ENCODE measurements at places on chromosomes 6 and 20.

DNA sequence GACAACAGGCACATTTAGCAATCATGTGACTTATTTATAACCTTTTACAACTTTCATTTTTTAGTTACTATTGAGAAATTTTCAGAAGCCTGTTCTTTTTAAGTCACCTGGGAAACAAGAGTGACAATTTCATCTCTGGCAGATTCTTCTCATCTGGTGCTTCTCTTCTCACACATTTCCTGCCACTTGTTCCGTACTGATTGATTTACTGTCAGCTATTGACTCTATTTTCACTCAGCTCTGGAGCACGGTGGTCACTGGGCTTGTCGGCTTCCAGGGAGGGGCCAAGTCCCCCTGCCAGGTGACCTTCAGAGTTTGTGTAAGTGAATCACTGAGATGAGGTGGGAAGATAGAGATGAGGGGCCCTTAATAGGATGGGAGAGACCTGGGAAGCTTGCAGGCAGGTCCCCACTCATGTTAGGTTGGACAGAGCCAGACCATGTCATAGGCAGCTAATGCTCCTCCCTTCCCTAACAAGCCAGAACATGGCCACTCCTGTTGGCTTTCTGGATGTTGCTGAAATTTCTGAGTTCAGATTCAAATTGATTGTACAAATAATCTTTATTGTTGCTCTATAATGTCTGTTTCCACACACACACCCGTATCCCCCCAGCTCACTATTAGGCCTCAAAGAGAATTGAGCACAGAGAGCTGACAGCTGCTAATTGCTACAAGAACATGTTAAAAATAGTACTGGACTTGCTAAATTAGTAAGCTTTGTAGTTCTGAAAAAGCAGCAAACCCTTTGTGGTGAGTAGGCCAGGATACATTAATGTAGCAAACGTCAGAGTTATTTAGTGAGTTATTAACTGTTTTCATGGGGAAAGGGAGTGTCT is 13.3 kb downstream of the DUSP22 start:
- no peaks in the 10 kb centered on the region for H3K27me3 ChIP-seq
- H3K27ac ChIP-seq, result no peak overlapping the region
- peaks cover 10% of the 10 kb centered on the region for H3K36me3 ChIP-seq

- H3K27ac ChIP-seq, result no peak overlapping the region
- peaks cover 1% of the 10 kb centered on the region for H3K27me3 ChIP-seq
These were observed 30.2 kb upstream of the MRPS18A start for GRCh38 chr6:43717822-43718221.

- DNase-seq, result no peak
- H3K4me1 ChIP-seq, result peaks cover 3% of the 10 kb centered on the region
- H3K4me3 ChIP-seq, result no peak overlapping the region
These were observed 94.7 kb upstream of the NXT1 start for GRCh38 chr20:23255716-23256385.

DNA sequence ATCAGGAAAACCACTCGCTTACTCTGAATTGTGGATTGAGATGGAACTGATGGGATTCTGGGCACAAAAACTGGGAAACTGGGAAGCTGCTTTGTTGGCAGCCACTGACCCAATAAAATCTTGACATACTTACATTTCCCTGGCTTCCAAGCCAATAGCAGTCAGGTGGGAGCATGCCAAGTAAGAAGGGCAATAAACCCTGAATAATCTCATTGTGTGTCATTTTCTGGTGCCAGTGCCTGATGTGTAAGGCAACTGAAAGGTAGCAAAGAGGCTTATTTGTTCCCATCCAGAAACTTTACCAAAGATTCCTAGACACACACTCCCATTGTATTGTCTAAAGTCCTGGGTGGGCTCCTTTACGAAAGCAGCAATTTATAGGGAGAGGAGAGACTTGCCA is 93.2 kb downstream of the TBX18 start:
- H3K4me3 ChIP-seq, result no peak overlapping the region
- DNase-seq, result no peak
- H3K4me1 ChIP-seq, result no peaks in the 10 kb centered on the region
- no peaks in the 10 kb centered on the region for H3K27me3 ChIP-seq
- H3K27ac ChIP-seq, result no peak overlapping the region

DNA sequence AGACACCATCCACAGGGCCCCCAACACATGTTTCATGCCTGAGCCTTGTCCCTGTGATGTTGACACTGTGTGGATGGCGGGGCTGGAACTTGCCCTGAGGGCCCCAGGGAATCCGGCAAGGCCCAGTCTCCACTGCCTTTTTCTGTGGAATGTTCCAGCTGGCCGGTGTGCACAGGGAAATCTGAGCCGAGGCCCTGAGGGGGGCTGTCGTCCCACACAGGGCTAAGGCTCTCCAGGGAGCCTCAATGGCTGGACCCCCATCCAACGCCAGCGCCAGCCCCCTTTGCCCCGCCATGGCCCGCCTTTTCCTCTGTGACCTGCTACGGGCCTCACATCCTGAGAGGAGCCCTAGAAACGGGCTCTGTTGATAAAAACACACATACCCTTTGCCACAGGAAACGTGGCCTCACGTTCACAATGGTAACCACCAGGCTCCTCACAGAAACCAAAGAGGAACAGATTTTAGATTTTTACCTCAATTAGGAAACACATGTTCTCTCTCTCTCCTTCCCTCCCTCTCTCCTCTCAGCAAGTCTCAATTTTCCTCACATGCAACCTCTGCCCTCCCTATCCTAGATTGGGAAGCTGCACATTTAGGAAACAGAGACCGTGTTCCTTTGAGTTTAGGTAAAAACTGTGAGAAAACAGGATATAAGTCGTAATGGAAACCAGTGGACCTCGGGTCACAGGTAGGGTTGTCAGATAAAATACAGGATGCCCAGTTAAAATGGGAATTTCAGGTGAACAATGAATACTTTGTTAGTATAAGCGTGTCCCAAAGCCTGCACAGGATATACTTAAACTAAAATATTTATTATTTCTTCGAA is 13.7 kb upstream of the ZNF831 start:
- peak overlapping the region; percentile 47 for H3K4me3 ChIP-seq
- H3K4me1 ChIP-seq, result peaks cover 94% of the 10 kb centered on the region
- no peaks in the 10 kb centered on the region for H3K27me3 ChIP-seq

DNA sequence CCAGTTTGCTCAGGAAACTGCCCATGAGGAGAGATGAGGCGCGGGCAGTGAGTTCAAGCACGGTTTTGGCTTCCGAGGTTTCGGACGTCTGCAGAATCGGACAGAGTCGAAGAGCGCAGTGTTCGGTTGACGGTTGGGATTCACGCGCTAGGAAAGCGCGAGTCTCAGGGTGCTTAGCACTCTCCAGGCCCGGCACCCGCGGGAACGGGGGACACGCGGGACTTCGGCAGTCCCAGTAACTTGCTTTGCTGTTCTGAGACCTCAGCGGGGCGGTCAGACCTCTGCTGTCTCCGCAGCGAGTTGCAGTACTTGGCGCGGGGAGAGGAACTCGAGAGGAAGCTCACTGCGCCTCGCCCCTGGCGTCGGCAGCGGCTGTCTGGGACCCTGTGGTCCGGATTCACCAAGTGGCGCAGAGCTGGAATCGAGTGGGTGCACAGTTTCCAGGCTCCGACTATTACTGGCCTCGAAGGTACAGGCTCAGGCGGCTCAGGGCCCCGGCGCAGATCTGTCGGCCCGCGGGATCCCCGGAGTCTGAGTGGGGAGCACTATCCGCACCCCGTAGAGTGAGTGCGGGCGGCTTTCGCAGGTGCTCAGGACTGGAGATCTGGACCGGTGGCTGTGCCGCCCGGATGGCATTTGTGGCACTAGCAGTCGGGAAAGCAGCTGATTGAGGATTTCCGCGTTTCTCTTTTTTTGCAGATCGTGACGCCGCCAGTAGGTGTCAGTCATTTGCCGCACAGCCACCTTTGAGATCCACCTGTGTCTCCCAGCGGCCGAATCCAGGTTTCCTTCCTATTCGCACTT is at the start of gene POM121L2:
Gene POM121L2 (minus strand): TSS at position 128 of the 804 bp plus-strand sequence. CDS start 103 bp downstream, at position 25.
- no peaks in the 10 kb centered on the region for H3K36me3 ChIP-seq
- peak; percentile 70 for DNase-seq
- H3K27me3 ChIP-seq, result peaks cover 74% of the 10 kb centered on the region
- peak within 1 kb of the TSS; percentile 74 for H3K4me3 ChIP-seq

DNA sequence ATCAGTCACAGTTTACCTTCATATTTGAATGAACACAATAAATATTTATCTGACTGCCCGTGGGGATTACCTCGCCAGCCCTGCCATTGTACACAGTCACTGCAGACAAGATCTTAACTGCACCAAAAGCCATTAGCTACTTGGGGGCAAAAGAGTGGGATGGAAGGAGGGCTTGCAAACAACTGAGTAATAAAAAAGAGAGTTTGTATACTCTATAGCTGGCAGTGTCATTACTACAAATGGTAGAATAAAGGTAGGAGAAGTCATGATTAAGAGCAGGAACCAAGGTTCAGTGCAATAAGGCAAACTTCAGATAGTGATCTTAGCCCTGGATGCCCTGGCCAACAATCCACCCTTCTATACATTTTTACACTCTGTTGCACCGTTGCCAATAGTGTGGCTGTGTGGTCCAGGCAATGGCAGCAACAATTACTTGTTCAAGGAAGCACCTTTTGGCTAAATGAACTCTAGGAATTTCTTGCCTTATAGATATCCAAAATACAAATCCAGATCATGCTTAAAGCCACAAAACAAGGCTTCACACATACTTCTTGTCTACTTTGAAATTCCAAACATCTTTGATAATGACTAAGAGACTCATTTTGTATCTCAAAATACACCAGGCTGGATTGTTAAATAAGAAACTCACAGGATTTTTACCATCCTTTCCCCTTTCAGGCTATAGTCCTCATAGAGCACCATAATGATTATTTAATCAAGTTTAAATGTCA is 955.4 kb upstream of the ADGRB3 start:
- H3K36me3 ChIP-seq, result no peaks in the 10 kb centered on the region
- no peaks in the 10 kb centered on the region for H3K27me3 ChIP-seq
- no peak overlapping the region for H3K27ac ChIP-seq
- no peak for DNase-seq
- H3K4me1 ChIP-seq, result no peaks in the 10 kb centered on the region
- no peak overlapping the region for H3K4me3 ChIP-seq

GRCh38 chr6:133806382-133807140 is 82.4 kb upstream of the TCF21 start:
- no peak overlapping the region for H3K27ac ChIP-seq
- DNase-seq, result no peak
- peaks cover 16% of the 10 kb centered on the region for H3K27me3 ChIP-seq
- H3K4me3 ChIP-seq, result no peak overlapping the region

DNA sequence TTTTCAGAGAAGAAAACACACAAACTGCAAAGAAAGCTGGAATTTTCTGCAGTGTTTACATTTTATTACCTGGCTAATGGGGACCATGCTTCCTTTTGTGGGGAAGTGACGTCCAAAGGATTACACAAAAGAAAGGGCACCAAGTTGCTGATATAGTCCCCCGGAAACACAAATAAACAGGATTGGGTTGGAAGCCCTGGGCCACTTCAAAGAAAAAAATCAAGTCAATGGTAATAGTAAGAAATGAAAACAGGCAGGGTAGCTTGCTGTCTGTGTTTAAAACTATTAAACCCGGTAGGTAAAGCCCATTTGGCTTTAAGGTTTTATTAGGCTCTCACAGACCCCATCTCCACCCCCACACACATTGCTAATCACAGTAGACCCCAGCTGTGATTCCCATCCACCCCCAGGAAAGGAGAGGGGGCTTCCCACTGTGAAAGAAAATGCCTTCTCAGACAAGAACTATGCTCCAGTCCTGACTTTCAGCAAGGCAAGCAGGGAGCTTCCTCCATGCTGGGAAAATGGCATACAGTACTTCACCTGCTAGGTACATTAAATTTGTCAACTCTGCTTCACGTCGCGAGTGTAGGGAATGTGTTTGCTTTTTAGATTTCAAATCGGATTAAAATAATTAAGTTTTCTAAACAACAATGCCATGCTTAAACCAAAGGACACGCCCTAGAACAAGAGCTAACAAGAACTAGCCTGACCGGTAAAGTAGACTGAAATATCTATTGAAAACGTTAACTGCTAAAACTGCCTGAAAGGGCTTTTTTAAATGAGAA is 1.1 kb downstream of the PERP start:
- H3K27me3 ChIP-seq, result peaks cover 39% of the 10 kb centered on the region
- DNase-seq, result no peak
- no peaks in the 10 kb centered on the region for H3K36me3 ChIP-seq
- H3K4me1 ChIP-seq, result peaks cover 19% of the 10 kb centered on the region

DNA sequence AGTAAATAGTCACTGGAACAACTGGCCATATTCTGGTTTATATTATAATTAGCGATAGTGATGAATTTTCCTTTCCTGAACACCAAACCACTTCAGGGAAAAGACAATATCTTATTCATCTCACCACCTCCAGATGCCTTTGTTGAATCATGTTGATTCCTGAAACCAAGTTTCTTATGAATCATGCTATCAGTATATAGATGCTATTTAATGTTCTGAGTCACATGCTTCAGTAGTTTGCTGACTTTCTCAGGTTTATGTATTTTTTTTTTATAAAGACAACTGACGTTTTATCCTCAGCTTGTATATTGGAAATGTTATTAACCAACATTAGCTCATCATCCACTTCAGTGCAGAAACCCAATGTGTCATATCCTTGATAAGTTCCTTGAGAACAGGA is 710.2 kb upstream of the POU3F2 start:
- H3K36me3 ChIP-seq, result no peaks in the 10 kb centered on the region
- no peak for DNase-seq
- H3K4me1 ChIP-seq, result no peaks in the 10 kb centered on the region
- H3K4me3 ChIP-seq, result no peak overlapping the region
- H3K27ac ChIP-seq, result no peak overlapping the region

GRCh38 chr6:16007146-16007545 is 121.7 kb upstream of the MYLIP start:
- peaks cover 7% of the 10 kb centered on the region for H3K27me3 ChIP-seq
- H3K36me3 ChIP-seq, result no peaks in the 10 kb centered on the region
- no peaks in the 10 kb centered on the region for H3K4me1 ChIP-seq
- no peak overlapping the region for H3K4me3 ChIP-seq
- no peak overlapping the region for H3K27ac ChIP-seq

- no peaks in the 10 kb centered on the region for H3K4me1 ChIP-seq
- no peaks in the 10 kb centered on the region for H3K27me3 ChIP-seq
- H3K4me3 ChIP-seq, result no peak overlapping the region
- no peak for DNase-seq
- H3K36me3 ChIP-seq, result no peaks in the 10 kb centered on the region
These were observed 414.3 kb downstream of the SAMD5 start for GRCh38 chr6:147922799-147923198.

GRCh38 chr6:165858586-165858985 is 195.5 kb upstream of the PDE10A start:
- H3K27ac ChIP-seq, result no peak overlapping the region
- H3K27me3 ChIP-seq, result peaks cover 50% of the 10 kb centered on the region
- no peaks in the 10 kb centered on the region for H3K4me1 ChIP-seq
- no peaks in the 10 kb centered on the region for H3K36me3 ChIP-seq
- no peak overlapping the region for H3K4me3 ChIP-seq

DNA sequence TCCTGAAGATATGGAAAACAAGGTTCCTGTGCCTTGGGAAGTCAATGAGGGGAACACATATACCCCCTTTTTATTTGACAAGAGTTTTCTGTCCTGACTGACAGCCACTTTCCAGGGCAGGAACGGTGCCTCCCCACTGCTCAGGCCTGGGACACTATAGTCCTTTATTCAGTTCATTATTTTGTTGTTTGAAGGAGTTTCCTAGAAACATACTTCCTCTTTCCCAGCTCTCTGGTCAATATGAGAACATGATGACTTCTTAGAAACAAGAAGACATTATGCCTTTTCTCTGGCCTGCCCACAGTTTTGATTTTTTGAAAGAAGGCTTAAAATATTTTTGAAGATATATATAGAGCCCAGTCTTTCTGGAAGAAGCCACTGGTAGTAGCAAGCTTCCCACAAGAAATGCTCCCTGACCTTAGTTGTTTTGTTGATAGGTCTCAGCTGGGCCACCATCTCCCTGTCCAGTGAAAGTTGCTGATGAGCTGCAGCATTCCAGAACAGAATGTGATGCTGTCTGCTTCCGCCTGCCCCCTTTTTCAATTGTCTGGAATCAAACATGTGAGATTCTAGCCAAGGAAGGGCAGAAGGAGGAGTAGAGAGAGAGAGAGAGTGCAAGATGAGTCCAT is 350.0 kb upstream of the PRND start:
- H3K27ac ChIP-seq, result peak overlapping the region; percentile 40
- H3K27me3 ChIP-seq, result peaks cover 8% of the 10 kb centered on the region
- no peak overlapping the region for H3K4me3 ChIP-seq
